ENCODE measurements at places on chromosomes 5 and 9. TPM values are rescaled to one million over a fixed set of nuclear protein-coding genes. Genes with fewer than 3 reads are reported as not detected.

GRCh38 chr9:126403397-126403796, 76.8 kb downstream of the MVB12B start:
- H3K36me3 ChIP-seq, result no peaks in the 10 kb centered on the region
- H3K27ac ChIP-seq, result no peak overlapping the region
- DNase-seq, result no peak

- no peaks in the 10 kb centered on the region for H3K36me3 ChIP-seq
- H3K27me3 ChIP-seq, result no peaks in the 10 kb centered on the region
- no peak for DNase-seq
- no peak overlapping the region for H3K4me3 ChIP-seq
These were observed 6.3 kb upstream of the ADAMTSL1 start for GRCh38 chr9:18467696-18468095.

GRCh38 chr9:114958844-114959235, 28.4 kb upstream of the TNFSF8 start:
- H3K27ac ChIP-seq, result no peak overlapping the region
- DNase-seq, result no peak
- no peaks in the 10 kb centered on the region for H3K4me1 ChIP-seq
- peaks cover 5% of the 10 kb centered on the region for H3K36me3 ChIP-seq
- no peak overlapping the region for H3K4me3 ChIP-seq

- H3K36me3 ChIP-seq, result no peaks in the 10 kb centered on the region
- H3K4me1 ChIP-seq, result no peaks in the 10 kb centered on the region
- no peak for DNase-seq
- H3K4me3 ChIP-seq, result peak overlapping the region; percentile 77
- H3K27me3 ChIP-seq, result peaks cover 5% of the 10 kb centered on the region
These were observed 841 bp upstream of the NINJ1 start for GRCh38 chr9:93134740-93135444.

DNA sequence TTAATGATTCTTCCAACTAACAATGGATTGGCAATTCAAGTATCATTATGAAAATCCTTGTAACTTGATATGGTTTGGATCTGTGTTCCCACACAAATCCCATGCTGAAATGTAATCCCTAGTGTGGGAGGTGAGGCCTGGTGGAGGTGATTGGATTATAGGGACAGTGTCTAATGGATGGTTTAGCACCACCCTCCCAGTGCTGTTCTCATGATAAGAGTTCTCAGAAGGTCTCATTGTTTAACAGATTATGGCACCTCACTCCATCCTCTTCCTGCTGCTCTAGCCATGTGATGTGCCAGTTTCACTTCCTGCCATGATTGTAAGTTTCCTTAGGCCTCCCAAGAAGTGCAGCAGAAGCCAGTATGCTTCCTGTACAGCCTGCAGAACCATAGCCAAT, 1116.2 kb upstream of the EDIL3 start:
- DNase-seq, result no peak
- H3K27ac ChIP-seq, result no peak overlapping the region
- no peaks in the 10 kb centered on the region for H3K36me3 ChIP-seq
- peaks cover 3% of the 10 kb centered on the region for H3K4me1 ChIP-seq
- no peaks in the 10 kb centered on the region for H3K27me3 ChIP-seq

- H3K27ac ChIP-seq, result no peak overlapping the region
- no peaks in the 10 kb centered on the region for H3K27me3 ChIP-seq
- no peaks in the 10 kb centered on the region for H3K4me1 ChIP-seq
These were observed 59.4 kb upstream of the TNFSF8 start for GRCh38 chr9:114989600-114990410.

Gene KIF4B
- total RNA-seq, result 0.07 TPM

Gene GPR151
- total RNA-seq, result not detected

Gene AFAP1L1
- 2.0 TPM for total RNA-seq

Gene ZMYND19
- total RNA-seq, result 79.2 TPM

Gene TAF11L10
- not detected for total RNA-seq

Gene HRH2
- 3.3 TPM for total RNA-seq

Data from H9 (cell line).